ENCODE measurements at places on chromosomes 5 and 9.

GRCh38 chr5:78997090-78997489 lies 12.0 kb upstream of the ARSB start:
- DNase-seq = no peak

GRCh38 chr5:132459031-132459982 lies 31.3 kb downstream of the IRF1 start:
- no peak for DNase-seq

- no peak for DNase-seq
Observed at GRCh38 chr5:92332039-92332438, 948.9 kb upstream of the ARRDC3 start.

GRCh38 chr9:6367128-6367890 lies 39.1 kb downstream of the TPD52L3 start:
- DNase-seq = no peak

DNA sequence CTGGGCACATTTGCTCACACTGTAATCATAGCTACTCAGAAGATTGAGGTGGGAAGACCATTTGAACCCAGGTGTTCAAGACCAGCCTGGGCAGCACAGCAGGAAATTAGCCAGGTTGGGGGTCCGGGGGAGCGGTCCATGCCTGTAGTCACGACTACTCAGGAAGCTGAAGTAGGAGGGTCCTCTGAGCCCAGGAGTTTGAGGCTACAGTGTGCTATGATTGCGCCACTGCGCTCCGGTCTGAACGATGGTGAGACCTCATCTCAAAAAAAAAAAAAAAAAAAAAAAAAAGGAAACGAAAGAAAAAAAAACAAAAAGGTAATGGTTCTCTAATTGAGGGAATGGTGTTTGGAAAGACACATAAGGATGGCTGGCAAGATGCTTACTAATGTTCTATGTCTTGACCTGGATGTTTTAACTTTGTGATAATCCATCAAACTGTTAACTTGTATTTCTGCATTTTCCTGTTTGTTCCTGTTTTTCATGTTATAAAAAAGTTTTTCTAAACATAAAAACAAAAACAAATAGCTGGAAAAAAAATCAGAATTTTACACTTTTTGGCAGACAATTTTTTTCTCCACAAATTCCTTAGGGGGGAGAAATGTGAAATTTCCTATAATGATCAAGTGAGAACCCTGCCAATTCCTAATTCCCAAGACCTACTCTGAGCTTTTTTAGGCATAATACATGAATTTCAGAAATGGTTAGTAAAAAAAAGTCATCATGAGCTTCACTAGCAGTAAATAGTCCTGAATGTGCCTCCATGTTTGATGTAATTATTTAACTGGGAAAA lies 96.9 kb downstream of the DENND1A start:
- no peak for DNase-seq

DNA sequence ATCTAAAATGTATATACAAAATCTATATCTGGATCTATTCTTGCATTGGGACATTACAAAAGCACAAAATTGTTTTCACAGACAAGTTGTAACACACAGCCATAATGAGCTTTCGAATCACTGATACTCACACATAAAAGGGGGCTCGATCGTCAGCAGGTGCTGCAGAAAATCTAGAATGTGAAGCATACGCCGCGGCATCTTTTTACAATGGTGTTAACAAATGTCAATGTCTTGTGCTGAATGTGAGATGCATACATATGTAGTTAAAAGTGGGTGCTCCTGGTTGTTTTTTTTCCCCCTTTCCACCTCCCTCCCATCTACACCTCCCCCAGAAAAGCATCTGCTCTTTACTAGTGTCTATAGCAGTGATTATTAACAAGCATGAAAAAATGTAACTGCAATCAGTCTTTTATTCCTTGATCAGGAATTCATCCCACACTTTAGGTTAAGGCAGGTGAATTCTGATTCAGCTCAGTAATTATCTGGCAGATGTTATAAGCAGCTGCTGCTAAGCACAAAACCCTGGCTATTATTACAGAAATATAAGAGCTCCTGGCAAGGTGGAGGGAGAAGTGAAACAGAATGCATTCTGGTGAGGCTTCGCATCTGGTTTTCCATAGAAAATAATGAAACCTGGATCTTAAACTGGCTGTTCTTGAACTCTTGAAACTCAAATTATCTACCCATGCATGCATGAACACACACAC lies 114.1 kb downstream of the MPDZ start:
- peak; percentile 10 for DNase-seq

- DNase-seq = no peak
Observed at GRCh38 chr5:33468775-33469435, 28.1 kb downstream of the TARS1 start.

GRCh38 chr9:129836311-129837007 lies 1.2 kb downstream of the USP20 start:
- no peak for DNase-seq

DNA sequence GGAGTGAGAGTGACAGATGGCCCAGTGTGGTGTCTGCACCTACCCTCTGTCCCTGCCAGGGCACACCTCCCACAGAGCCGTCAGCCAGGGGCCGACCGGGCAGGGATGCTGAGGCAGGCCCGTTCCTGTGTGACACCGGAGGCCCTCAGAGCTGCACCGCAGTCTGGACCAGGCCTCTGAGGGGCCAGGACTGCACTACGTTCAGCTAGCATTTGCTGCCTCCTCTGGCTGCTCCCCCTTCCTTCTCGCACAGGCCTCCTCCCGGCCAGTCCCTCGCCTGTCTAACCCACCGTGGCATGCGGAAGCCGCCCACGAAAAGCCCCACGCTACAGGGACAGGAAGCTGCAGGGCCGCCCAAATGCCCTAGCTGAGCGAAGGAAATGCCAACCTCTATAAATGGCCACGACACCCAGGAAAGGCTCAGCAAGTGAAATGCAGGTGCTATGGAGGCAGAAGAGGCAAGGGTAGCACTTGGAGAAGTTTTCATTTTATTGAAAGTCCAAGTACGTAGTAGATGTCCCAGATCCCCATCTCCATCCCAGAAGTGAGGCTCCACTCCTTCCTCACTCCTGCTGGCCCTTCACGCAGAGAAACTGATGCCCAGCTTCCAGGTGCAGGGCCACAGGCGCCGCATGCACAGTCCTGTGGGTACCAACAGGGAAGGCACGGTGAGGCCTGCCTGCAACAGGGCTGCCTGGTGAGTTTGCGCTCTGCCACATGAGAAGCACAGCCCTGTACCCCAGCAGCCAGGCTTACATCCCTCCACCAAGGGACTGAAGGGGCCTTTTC lies 38.7 kb downstream of the MAPK9 start:
- DNase-seq = no peak

DNA sequence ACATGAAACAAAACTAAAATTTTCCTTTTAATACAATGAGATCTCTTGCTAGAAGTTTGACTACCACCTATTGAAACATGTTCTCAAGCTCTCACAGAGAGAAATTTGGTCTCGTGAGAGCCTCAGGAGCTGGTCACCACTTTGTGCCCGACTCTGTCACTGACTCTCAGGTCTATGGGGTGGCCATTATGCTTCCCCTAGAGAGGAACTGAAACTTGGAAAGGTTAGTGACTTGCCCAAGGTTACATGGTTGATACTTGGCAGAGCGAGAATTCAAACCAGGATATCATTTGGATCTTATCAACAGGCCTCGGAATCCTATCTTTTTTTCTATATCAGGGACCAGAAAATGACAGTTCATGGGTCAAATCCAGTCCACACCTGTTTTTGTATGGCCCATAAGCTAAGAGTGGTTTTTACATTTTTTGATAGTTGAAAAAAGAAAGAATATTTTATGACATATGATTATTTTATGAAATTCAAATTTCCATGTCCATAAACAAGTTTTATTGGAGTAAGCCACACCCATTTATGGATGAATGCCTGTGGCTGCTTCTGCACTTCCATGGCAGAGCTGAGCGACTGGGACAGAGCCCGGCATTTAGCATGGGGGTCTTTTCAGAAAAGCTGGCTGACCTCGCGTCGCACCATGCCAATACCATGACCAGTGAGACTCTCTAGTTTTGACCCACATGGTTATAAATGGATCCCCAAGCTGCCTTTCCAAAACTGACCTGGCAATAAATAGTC lies 44.8 kb upstream of the EQTN start:
- DNase-seq = no peak

DNA sequence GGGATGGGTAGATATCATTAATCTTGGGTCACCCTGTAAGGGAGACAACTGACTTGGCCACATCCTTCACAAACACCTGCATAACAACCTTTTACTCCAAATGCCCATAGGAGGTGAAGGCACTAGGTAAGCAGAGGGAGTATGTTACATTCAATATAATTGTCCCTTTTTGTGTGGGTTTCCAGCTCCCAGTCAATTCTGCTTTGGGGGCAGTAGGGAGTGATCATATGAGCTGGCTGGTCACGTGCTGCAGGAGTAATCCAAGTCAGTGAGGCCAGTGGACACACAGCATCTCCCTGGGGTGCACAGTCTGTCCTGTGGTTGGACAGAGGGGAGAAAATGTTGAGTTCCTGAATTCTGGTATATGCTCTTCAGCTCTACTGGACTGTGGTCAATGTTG lies 1.2 kb upstream of the AGXT2 start:
- no peak for DNase-seq

DNA sequence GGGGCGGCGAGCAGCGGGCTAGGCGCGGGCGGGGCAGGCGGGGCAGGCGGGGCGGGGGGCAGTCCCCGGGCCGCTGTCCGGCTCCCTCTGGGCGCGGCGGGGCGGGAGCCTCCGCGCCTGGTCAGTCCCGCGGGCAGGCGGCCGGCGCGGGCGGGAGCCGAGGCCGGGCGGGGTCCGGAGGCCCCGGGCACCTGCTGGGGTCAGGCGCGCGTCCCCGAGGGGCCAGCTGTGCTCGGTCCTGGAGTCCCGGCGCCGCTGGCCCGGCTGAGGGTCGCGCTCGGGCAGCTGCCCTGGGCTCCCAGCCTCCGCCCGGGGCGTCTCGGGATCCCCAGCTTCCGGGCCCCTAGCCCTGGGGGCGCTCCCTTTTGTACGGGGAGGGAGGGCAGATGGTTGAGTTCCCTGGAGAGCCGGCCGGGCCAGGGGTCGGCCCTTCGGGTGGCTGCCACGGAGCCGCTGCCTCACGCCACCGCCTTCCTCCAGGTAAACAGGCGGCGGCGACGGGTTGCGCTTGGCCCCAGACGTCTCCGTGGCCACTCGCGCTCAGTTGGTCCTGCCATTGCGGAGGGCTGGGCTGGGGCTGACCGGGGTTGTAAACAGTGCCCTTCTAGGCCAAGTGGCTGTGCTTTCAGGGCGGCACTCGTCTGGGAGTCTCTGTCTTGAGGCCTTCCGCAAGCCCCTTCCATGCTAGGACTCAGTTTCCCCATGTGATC lies 473 bp downstream of the ZBTB34 start:
- no peak for DNase-seq

GRCh38 chr9:89750117-89750791 lies 145.4 kb downstream of the GADD45G start:
- DNase-seq = peak; percentile 42

- no peak for DNase-seq
Observed at GRCh38 chr9:13145340-13145739, 134.2 kb downstream of the MPDZ start.

- DNase-seq = peak; percentile 85
Observed at GRCh38 chr5:155728857-155729683, 597.9 kb upstream of the SGCD start.

Measured in NCI-H524 (cell line).